ENCODE measurements at places on chromosomes 16 and 17.

DNA sequence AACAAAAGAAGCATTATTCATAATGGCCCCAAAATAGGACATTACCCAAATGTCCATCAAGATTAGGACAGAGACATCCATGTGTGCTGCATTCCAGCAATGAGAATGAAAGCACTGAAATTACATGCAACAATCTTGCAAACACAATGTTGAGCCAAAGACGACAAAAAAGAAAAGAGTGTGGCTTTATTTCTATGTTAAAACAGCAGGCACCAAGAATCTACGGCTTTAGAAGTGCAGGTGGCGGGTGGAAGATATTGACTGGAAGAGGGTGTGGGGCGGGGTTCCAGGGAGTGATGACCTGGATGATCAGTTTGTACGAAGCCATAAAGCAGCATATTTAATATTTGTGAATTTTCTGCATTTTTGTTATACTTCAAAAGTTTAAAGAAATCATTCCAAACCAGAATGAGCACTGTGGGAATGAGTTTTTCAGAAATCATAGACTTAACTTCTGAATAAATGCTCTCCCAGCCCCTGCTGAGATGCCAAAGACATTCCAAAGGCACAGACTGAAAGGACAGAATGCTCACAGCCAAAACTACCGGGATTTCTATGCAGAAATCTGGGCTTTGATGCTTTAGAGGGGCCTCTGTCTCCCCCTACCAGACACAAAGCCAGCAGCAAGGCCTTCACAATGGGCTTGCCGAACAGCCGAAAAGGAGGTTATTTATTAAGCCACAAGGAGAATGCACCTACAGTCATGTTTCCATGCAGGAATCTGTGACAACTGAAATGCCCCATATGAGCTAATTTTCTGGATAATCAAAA is 361.6 kb downstream of the GRIN2A start:
- DNase-seq, result no peak

DNA sequence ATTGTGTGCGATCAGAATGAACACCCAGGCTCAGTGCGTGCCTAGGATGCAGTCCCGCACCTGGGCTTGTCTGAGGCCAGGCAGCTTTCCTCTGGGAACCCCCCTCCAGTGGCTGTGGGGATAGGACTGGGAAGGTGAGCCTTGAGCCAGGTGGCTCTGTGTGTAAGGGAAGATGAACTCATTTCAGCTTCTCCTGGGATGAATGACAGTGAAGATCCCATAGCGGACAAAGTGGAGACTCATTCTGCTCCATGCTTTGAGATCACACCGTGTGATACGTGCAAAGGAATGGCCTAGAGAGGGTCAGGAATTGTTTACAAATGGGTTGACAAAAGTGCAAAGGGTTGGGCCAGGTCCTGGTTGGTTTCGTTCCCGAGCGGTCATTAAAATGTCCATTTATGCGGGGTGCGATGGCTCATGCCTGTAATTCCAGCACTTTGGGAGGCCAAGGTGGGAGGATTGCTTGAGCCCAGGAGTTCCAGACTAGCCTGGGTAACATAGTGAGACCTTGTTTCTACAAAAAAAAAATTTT is 15.8 kb downstream of the GPRC5C start:
- no peak for DNase-seq

DNA sequence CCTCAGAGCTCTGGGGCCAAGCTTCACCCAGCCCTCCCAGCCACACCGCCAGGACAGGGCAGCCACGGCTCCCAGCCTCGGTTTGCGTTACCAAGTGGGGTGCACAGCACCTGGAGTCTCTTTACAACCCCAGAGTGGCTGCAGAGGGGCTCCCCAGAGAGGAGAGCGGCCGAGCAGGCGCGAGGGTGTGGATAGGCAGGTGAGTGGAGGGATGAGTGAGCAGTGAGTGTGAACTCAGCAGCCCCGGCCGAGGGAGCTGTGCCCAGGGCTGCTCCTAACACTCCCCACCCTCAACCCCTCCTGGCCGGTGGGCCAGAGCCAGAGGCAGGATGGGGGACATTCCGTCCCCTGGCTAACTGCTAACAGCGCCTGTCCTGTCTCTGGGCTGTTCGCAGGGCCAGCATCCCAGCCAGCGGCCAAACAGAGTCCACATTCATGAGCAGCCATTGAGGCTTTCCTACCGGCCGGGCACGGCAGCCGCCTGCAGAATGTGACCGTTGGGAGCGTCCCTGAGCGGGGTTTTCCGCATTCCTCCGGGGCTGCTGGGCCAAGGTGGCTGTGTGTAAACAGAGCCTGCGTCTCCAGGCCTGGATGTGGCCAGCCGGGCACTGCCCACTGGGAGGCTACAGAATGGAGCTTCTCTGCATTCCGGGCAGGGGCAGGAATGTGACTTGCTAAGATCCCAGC is 5.3 kb downstream of the ZNF469 start:
- DNase-seq, result no peak

GRCh38 chr16:75599452-75600277 is 23.4 kb downstream of the ADAT1 start:
- DNase-seq, result no peak

- no peak for DNase-seq
Observed at GRCh38 chr16:80299416-80299815, 241.4 kb upstream of the DYNLRB2 start.

Measured in right renal cortex interstitium (tissue), 3 donors.